ENCODE measurements at places on chromosomes 6 and 20.
A peak's percentile ranks its signal among the peaks of the same experiment; 100 is the strongest.

DNA sequence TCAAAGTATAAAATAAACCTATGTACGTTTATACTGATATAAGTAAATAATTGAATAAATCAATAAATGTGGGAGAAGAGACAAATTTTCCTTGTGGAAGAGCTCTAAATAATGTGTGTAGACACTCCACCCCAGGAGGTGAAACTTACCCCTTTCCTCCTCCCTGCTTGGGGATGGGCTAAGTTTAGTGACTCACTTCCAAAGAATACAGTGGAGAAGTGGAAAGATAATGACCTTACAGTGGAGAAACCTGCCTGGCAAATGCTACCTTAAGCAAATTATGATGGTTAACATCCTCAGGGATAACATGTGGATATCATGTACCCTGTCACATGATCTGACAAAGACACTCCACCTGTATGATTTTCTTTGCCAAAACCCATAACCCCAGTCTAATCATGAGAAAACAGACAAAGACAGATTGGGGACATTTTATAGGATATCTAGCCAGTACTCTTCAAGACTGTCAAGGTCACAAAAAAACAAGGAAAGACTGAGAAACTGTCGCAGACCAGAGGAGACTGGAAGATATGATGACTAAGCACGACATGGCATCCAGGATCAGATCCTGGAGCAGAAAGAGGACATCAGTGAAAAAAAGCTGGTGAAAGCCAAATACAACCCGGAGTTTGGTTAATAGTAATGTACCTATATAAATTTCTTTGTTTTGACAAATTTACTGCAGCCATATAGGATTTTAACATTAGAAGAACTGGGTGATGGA lies 195.5 kb upstream of the PRDM1 start:
- DNase-seq, result no peak

DNA sequence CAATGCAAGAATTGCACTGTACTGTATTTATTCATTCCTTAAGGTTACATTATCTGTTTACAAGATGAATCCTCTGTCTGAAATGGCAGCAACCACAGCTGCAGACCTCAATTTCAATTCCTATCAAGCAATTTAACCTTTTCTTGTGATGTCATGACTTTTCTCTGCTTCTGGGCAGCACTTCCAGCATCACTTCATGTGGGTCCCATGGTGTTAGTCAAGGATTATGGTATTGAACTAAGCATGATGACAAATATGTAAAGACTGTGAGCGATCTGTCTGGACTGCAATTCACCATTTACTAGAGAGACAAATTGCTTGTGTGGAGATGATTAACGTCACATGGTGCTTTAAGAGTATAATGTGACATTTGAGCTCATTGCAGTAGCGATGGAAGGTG lies 90.5 kb upstream of the CCN2 start:
- DNase-seq, result no peak

DNA sequence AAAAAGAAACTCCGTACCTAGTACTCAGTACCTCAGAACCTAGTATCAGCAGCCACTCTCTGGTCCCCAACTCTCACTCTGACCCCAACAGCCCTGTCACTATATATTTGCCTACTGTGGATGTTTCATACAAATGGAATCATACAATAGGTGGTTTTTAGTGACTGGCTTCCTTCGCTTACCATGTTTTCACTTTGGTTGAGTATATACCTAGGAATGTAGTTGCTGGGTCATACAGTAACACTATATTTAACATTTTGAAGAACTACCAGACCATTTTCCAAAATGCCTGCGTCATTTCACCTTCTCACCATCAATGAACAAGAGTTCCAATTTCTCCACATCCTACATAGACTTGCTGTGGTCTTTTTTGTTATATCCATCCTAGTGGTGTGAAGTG lies 283.2 kb downstream of the GMDS start:
- no peak for DNase-seq

GRCh38 chr6:111803804-111804203 lies 69.4 kb downstream of the FYN start:
- no peak for DNase-seq

GRCh38 chr6:6960571-6961251 lies 147.1 kb upstream of the RREB1 start:
- no peak for DNase-seq

GRCh38 chr6:27505209-27506027 lies 32.5 kb upstream of the ZNF184 start:
- peak; percentile 73 for DNase-seq

- DNase-seq, result no peak
Observed at GRCh38 chr6:134515986-134516385, 198.1 kb upstream of the SGK1 start.

- no peak for DNase-seq
Observed at GRCh38 chr20:60232380-60232779, 274.2 kb downstream of the CDH26 start.

Data from activated CD4-positive, alpha-beta T cell treated with anti-CD3 and anti-CD28 coated beads for 36 hours (primary cell).